ENCODE measurements at places on chromosomes 12 and 14.

DNA sequence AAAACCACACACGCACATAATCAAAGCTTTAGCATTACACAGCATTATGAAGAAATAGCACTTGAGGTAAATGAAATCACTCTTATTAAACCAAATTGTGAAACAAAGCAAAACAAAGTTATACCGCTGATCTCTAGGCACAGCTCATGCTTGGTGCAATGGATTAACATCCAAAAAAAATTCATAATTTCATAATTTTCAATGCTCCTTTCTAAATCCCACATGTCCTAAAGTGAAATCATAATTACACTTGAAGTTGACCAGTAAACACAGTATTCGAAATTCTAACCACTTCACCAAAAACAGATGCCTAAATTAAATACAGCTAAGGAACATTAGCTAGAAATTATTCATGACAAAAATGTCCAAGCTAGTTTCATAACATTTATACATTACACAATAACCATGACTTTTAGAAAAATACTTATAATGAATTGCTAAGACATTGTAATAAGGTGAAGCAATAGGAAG, 1.5 kb downstream of the MLH3 start:
- no peak for DNase-seq

GRCh38 chr14:73741386-73741875, 27.2 kb upstream of the PNMA1 start:
- DNase-seq = no peak

DNA sequence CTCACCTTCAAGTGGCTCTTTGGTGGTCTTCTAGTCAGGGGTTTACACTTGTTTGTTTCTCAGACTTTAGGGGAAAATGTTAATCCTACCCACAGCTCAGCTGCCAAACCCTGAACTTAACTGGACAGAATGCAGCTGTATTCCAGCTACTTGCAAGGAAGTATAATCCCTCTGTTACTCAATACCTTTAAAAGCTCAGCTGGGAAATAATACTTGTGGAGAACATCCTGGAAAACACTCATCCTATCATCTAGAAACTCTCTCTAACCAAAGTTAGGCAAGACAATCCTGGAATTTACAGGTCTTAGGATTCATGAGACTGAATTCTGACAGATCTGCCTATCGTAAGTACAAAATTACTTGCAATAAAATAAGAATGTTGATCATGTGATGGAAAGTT, 404.1 kb downstream of the ADAMTS20 start:
- no peak for DNase-seq

DNA sequence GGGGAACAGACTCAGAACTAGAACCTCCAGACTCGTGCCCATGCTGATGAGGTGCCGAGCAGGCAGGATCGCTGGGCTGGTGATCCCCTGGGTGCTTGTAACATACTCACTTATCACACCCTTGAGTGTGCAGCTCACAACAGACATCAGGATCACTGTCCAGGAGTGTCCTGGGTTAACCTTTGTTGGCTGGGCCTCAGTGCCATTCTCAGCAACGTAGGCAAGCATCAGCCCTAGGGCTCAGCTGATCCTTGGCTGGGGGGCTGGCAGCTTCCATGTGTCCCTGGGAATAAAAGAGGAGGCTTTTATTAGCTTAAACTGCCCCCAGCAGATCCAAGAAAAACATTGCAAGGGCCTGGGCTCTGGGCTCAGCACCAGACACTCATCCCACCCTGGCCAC, 1.6 kb downstream of the TMEM229B start:
- DNase-seq = no peak

GRCh38 chr12:32125455-32126084, 18.9 kb downstream of the BICD1 start:
- DNase-seq = no peak

DNA sequence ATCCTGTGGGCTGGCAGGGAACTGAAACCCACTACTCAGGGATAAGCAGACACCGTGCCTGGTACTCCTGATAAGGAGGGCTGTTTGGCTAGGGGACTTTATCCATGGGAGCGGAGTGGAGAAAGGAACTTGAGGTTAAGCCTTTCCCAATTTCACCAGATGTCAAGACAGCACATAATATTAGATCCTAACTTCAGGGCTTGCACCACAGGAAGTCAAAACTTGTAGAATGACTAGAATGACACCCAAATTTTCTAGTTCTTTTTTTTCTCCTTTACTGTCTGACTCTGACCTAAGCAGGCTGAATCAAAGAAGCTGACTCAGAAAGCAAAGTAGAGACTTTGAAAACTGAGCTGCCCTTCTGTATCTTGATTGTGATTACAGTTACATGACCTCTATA, 7.1 kb upstream of the CGRRF1 start:
- DNase-seq = no peak

DNA sequence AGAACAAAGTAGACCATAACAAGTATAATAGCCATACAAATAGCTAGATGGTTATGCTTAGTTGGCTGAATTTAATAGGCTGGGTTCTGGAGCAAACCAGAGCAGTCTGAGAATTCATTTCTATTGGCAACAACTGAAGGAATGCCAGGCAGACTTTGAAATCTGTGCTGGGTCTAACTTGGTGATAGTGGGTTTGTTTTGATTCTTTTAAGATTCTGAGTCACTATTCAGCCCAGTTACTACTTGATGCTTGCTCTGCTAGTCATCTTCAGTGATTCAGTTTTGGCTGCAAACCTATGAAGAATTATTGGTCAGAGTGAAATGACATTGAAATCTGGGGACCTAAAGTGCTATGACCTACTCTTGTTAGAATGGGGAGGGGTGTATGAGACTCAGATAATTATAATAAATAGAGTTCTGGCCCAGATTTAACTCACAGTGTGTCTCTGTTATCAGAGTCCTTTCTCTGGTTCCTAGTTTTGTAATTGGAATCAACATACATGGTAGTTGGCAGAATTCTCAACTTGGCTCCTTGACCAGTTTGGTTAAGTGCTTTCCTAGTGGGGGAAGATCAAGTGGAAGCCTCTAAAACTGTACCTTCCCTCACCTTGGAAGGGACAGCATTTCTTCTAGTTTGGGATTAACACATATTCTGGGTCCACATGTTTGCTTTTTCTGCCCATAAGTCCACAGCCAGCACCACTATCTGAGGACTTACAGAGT, 43.5 kb downstream of the MNAT1 start:
- no peak for DNase-seq

DNA sequence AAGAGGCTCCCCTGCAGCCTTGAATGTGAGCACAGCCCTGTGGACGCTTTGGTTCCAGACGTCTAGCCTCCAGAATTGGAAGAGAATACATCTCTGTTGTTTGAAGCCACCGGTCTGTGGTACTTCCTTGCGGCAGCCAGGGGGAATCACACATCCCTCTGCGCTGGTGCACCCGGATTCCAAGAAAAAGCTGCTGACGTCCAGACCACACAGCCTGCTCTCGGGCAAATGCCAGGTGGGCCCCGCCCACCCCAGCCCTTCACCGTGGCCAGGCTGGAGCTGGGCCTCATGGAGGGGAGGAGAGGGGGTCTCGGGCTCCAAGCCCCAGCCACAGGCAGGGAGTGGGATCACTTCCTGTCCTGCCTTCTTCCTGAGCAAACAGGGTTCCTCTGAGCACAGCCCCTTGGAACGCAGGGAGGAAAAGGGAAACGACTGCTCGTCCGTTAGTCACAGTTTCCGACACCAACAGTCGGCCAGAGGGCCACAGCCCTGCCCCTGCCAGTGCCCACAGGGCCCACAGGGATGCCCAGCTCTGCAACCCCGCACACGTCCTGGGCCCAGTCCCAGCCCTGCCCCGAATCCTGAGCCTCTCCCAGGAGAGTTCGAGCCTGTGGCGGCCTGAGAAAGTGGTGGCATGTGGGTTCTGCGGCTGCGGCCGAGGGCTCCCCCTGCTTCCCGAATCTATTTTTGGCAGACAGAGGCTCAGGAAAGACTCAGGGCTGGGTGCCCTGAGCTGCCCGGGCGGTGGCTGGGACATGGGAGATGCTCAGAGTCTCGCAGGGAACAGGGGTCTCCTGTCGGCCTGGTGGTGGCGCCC, 85.3 kb downstream of the RFLNA start:
- no peak for DNase-seq

DNA sequence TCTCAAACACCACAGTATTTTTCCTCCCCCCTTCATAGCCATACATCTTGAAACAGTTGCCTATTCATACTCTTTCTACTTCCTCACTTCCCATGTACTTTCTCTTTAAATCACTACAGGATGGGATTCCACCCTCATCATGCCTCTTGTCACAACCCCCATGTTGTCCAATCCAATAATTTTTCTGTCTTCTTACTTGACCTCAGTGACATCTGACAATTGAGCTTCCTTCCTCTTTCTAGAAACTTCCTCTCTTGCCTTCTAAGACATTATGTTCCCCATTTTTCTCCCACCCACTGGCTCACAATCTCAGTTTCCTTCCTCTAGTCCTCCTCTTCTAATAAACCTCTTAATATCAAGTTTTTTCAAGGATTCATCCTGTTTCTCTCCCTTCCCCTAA, 5.3 kb downstream of the C2CD5 start:
- DNase-seq = no peak

- DNase-seq = no peak
Observed at GRCh38 chr14:74921987-74922751, 891 bp downstream of the RPS6KL1 start.

DNA sequence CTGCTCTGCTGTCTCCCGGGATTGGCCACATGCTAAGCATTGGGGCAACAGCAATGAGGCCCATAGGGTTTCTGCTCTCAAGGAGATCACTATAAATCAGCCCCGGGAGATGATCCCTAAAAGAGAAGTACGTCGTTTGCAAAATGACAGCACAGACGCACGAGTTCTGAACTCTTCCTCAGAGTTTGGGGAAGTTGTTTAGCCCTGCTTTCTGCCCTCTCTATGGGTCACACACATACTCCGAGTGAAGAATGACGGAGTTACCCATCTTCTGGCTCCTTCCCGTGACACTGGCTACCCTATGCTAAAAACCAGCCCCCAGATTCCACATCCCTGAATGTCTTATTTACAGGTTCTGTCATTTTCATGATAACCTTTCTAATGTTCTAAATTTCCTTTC, 258.0 kb upstream of the PLEKHG7 start:
- DNase-seq = no peak

DNA sequence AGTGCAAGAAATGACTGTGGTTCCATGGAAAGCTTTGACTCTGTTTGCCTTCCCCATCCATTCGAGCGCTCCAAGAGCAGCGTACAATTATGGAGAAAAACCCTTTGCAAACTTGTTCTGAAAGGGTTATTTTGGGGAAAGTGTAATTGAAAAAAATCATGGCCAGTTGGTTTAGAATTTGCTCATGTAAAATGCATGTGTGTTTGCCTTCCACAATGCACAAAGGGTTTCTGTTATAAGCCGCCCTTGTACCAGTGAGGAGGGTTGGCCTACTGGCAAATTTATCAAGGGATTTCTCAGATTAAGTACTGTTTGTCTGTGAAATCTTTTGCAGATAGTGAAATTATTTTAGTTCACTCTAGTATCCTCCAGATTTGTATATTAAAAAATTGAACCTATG, 62.7 kb upstream of the PELI2 start:
- DNase-seq = no peak

DNA sequence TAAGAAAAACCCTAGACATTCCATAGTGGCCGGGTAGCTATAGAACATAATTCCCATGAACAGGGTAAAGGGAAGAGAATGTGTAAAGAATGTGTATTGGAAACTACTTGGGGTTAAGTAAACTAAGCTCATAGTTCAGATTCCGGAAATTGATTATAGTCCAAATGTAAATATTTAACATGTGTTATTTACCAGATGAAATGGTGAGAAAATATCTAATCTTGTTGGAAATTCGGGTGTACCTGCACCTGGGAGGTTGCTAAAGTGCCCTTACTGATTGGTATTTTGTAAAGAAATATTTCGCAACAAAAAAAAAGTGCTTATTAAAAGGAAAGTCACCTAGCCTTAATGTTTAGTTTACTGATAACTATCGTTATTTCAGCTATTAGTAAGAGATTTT, 14.4 kb downstream of the RASSF9 start:
- no peak for DNase-seq

- no peak for DNase-seq
Observed at GRCh38 chr14:103022002-103022684, 35.2 kb downstream of the CDC42BPB start.

DNA sequence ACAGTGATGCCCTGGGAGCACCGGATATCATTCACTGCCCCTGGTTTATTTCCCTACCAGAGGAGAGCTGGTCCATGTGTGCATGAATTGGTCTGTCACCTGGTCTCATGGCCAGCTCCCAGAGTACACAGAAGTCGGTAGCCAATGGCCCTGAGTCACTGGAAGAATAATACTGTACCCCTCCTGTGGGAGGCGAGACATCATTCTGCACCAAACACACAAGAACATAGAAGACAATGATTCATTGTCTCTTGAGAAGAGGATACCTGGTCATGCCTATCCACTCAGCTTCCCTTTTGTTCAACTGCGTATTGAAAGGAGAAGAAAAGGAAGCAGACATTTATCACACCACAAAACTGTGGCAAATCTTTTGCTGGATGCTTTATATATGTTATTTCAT, 216.2 kb downstream of the DPF3 start:
- DNase-seq = no peak

DNA sequence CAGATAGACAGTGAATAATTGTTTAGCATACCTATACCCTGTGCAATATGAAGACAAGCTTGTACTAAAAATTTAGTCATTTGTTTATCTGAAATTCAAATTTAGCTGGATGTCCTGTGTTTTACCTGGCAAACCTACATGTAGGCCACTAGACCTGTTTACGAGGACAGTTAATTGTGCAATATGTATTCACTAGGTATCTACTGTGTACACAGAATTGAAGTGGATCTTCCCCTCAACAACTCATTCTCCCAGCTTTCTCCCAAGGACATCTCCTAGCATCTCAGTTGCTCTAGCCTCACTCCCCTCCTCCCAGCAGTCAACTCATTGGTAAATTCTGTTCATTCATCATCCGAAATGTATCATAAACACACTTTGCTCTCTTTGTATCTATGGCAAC, 25.3 kb downstream of the AK7 start:
- DNase-seq = no peak

GRCh38 chr14:76941544-76941943, 87.0 kb downstream of the IRF2BPL start:
- DNase-seq = no peak

- no peak for DNase-seq
Observed at GRCh38 chr12:114500131-114500530, 94.2 kb upstream of the TBX5 start.

- no peak for DNase-seq
Observed at GRCh38 chr12:62703011-62703380, 232.0 kb downstream of the PPM1H start.

- no peak for DNase-seq
Observed at GRCh38 chr12:57839996-57840395, 6.5 kb downstream of the CTDSP2 start.

GRCh38 chr14:69017706-69018105, 38.6 kb upstream of the ACTN1 start:
- no peak for DNase-seq
